ENCODE measurements at places on chromosomes 11 and 22.

DNA sequence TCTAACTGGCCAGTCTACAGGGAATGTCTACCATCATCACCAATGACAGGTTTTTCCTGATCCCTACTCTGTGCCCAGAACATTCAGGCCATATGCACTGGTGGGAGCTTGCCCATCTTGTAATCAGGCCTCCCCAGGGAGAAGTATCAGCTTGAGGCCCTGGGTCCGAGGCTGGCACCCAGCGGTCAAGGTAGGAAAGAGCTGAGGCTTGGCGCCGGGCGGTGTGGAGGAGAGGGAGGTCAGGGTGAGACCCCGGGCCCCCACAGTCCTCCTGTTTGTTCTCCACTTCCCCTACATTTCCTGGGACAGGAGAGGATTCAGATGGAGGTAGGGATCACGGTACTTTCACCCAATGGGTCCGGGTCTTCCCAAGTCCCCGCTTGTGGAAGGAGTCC, 15.5 kb downstream of the TSKU start:
- no peak for DNase-seq

- DNase-seq, result no peak
Observed at GRCh38 chr11:3226846-3227567, 5.2 kb downstream of the MRGPRE start.

GRCh38 chr11:1073851-1074243, 827 bp upstream of the MUC2 start:
- no peak for DNase-seq

GRCh38 chr22:37843741-37844089, 419 bp downstream of the ANKRD54 start:
- DNase-seq, result no peak

DNA sequence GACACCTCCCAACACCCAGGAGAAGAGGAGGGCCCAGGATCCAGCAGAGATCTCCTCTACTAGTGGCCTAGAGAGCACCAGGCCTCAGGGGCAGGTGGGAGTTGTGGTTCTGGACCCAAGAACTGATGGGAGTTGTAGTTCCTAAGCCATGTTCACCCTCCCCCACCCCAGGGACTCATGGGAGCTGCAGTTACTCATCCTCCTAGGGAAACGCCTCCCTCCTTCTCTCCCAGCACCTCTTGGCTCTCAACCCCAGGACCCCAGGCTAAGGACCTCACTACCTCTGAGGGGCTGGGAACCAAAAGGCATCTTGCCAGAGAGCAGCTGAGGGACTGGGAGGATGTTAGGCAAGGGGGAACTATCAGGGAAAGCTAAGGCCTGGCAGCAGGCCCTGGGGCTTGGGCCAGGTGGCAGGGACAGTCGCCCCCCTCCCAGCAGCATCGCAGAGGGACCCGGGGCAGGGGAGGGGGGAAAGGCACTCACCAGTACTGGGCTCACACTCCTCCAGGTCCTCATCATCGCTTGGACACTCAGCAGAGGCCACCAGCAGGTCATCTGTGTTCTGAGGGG, 28.9 kb downstream of the SLC22A12 start:
- no peak for DNase-seq

DNA sequence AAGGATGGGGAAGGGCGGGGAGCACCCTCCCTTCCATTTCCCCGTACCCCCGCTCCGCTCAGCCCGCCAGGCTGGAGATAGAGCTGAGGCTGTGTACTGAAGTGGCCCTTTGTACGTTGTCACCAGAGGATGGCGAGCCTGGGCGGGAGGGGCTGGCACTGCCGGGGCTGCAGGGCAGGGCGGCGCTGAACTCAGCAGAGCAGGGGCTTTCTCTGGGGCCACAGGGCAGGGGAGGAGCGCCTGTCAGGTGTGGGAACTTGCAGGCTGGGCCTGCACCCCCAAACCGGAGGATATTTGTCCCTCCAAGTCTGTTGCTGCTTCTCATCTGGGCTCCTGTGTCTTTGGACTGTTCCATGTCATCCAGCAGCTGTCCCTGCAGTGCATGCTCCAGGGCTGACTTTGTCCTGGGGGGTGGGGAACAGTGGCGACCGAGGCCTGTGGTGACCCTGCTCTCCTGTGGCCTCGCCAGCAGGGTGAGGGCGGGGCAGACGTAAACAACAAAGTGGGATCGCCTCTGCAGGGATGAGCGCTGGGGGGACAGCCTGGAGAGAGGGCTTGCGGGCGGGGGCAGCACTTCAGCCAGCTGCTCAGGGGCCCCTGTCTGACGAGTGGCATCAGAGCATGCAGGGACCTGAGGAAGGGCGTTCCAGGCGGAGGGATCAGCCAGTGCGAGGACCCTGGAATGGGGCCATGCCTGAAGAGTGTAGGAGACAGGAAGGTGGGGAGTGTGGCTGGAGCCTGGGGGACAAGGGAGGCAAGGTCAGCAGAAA, 13.1 kb downstream of the MGAT3 start:
- DNase-seq, result no peak

GRCh38 chr11:8806974-8807373, 104.0 kb upstream of the AKIP1 start:
- DNase-seq, result no peak

- peak; percentile 58 for DNase-seq
Observed at GRCh38 chr11:77065878-77066228, 918 bp upstream of the CAPN5 start.

DNA sequence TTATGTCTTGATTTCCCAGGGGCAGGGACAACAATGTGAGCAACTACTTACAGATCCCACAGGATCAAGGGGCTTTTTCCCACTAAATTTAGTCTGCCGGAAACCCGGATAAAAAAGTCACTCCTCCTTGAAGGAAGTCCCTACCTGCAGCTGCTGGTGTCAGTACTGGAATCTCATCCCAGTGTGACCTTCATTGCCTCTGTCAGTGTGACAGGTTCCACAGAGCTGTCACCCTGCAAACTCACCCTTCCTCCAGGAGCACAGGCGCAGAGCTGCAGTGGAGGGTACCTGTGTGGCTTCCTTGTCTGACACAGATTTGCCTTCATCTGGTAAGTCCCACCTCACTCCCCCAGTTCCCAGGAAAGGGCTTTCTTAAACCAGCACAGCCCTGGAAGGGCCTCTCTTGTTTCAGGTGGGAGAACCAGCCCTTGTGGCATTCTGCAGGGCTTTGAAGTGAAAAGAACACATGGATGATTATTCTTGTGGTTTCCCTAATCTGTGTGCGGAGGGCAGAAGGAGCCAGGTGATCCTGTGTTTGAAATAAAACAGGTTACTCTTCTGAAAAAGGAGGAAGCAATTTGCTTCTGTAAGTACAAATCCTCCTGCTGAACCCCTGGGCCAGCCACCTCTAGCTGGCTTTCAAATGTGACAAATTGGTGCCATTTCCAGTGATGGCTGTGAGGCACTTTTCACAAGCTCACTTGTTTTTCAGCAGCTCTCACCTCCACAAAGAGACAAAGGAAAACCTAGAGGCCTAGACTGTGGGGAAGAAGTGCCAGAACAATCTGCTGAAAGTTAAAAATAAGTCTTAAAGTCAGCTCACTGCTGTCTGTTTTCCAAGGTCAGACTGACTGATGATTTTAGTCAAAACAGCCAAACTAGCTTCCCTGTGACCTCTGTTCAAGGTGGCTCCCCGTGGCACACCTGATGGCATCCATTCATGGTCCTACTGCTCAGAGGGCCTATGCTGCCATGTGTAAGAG, 9.2 kb upstream of the PRSS23 start:
- no peak for DNase-seq

GRCh38 chr22:44089717-44090570, 65.8 kb downstream of the PARVB start:
- no peak for DNase-seq
